Naive thymus-derived CD4-positive, alpha-beta T cell (primary cell): ENCODE measurements at places on chromosomes 1 and 21. TPM values are rescaled to one million over a fixed set of nuclear protein-coding genes. Genes with fewer than 3 reads are reported as not detected.

- H3K27ac ChIP-seq: no peak overlapping the region
- DNase-seq: no peak
- no peaks in the 10 kb centered on the region for H3K27me3 ChIP-seq
- no peaks in the 10 kb centered on the region for H3K4me1 ChIP-seq
- H3K4me3 ChIP-seq: no peak overlapping the region
These were observed 183.5 kb downstream of the MATN1 start for GRCh38 chr1:30539884-30540283.

- no peaks in the 10 kb centered on the region for H3K36me3 ChIP-seq
- H3K4me1 ChIP-seq: no peaks in the 10 kb centered on the region
- no peak for DNase-seq
- H3K4me3 ChIP-seq: no peak overlapping the region
These were observed 156.3 kb downstream of the SNX7 start for GRCh38 chr1:98817821-98818220.

SPRR5 gene
- not detected for total RNA-seq

DNA sequence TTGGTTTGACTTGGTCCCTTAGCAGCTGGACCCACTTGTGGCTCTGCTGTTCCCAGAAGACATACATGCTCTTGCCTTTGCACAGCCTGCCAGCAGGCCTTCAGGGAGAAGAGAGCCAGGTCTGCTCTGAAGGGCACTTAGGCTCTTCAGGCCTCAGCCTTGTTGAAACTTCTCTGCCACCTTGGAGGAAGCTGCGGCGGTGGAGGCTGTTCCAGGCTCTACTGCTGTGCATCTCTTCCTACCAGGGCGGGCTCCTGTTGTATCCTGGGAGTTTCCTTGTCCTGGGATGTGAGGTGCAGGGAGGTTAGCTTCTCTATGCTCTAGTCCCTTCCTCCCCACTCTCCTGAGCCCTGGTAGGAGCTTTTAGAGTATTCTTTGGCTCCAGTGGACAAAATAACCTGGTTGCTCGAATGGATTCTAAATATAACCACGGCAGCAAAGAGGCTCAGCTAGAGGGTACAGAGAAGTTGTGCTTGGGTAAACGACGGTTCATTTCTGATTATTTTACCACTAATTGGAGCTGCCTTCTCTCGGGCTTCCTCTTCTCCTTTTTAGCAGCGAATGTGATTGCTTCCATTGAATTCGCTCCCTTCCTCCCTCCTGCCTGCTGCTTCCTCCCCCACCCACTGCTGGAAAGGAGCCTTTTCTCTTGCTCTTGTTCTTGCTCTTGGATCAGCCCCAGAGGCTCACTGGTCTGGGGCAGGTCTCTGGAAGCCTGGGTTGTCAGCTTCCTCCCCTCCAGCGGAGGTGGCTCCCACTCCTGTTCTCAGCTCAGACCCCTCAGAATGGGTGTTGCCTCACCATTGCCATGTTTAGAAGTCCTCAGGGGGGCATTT, 126.6 kb upstream of the CACNA1E start:
- H3K27ac ChIP-seq: no peak overlapping the region
- H3K36me3 ChIP-seq: no peaks in the 10 kb centered on the region
- H3K27me3 ChIP-seq: no peaks in the 10 kb centered on the region
- no peak overlapping the region for H3K4me3 ChIP-seq
- no peak for DNase-seq
